ENCODE measurements at places on chromosomes 7 and 10. TPM values are rescaled to one million over a fixed set of nuclear protein-coding genes. Genes with fewer than 3 reads are reported as not detected.

The HEPACAM2 gene
- total RNA-seq, result not detected

GRCh38 chr7:138945154-138945553, 36.0 kb downstream of the KIAA1549 start:
- no peak overlapping the region for H3K4me3 ChIP-seq
- H3K27me3 ChIP-seq, result no peaks in the 10 kb centered on the region
- no peaks in the 10 kb centered on the region for H3K4me1 ChIP-seq
- H3K27ac ChIP-seq, result no peak overlapping the region
- no peaks in the 10 kb centered on the region for H3K36me3 ChIP-seq

The SAMD9L gene
- 9.3 TPM for total RNA-seq

The DTX2 gene
- 15.6 TPM for total RNA-seq

DNA sequence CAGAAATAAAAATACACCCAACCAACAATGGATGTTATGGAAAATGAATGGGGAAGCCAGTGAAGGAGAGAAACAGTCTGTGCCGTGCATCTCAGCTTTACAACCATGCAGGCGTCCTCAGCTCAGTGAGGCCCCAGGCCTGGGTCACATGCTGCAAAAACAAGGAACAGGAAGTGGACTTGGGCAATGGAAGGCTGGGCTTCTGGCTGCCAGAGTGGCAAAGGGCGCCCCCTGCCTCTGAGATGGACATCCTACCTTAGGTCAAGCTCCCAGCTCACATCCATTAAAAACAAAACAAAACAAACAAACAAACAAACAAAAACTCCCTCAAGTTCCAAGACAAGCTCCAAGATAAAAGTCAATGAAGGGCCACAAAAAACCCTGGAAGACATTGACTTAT, 54.7 kb upstream of the AFAP1L2 start:
- peaks cover 5% of the 10 kb centered on the region for H3K4me1 ChIP-seq
- no peak for DNase-seq
- H3K27ac ChIP-seq, result no peak overlapping the region
- H3K36me3 ChIP-seq, result no peaks in the 10 kb centered on the region
- H3K27me3 ChIP-seq, result no peaks in the 10 kb centered on the region

The C10orf105 gene
- not detected for total RNA-seq

DNA sequence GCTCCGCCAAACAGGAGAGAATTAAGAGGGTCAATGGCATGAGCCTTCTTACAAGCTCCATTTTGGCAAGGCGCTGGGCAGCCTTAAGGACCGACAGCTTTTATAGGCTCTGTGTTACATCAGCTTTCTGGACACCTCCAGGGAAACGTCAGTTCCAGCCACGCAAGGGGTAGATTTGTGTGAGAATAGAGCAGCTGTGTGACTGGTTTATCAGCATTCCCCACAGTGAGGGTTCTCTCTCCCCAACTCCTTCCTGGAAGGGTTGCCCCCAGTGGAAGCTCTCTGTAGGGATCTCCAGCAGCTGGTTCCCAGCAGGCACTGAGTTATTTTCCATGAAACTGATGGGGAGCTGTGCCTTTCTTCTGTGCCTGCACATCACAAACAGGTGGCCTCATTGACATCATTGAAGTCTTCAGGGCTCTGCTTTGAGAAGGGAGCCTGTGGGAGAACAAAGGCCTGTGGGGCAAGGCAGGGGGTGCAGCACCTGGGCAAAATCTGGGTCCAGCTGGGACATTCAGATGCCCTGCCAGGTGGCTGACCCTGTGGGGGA, at the start of gene CUZD1:
Gene CUZD1 (minus strand): TSS at position 75 of the 550 bp plus-strand sequence. CDS start 14 bp downstream, at position 61.
- H3K4me1 ChIP-seq, result peaks cover 20% of the 10 kb centered on the region
- no peak for DNase-seq
- H3K27me3 ChIP-seq, result no peaks in the 10 kb centered on the region
- H3K36me3 ChIP-seq, result peaks cover 45% of the 10 kb centered on the region
- H3K27ac ChIP-seq, result no peak within 1 kb of the TSS

The PLA2G12B gene
- total RNA-seq, result not detected

- H3K4me1 ChIP-seq, result peaks cover 44% of the 10 kb centered on the region
- DNase-seq, result no peak
- no peak overlapping the region for H3K27ac ChIP-seq
- no peaks in the 10 kb centered on the region for H3K27me3 ChIP-seq
Measured at GRCh38 chr7:127862525-127862924, 168.7 kb downstream of the LRRC4 start.

DNA sequence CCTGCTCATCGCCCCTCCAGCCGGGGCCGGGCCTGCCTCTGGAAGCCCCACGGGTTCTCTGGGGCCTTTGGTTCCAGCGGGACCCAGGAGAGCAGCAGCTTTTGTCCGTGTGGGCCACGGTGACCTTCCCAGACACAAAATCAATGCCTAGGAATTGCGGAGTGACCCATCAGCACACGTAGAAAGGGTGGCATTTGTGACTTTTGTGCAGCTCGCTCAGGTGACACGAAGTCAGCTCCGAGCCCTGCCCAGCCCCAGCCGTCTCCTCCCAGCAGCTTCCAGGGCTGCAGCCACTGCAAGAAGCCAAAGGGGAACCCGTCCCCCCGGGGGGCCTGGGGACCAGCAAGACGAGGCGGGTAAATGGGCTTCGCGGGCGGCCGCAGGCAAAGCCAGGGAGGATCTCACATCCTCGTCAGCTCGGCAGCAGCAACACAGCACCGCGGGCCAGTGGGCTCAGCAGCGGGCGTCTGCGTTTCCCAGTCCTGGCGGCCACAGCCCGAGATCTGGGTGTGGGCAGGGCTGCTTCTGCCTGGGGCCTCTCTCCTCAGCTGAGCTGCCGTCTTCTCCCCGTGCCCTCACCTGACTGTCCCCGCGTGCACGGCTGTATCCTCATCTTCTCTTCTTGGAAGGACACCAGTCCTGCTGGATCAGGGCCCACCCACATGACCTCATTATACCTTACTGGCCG, 88.5 kb downstream of the PAXIP1 start:
- no peak overlapping the region for H3K4me3 ChIP-seq
- peaks cover 20% of the 10 kb centered on the region for H3K27me3 ChIP-seq
- DNase-seq, result no peak
- no peak overlapping the region for H3K27ac ChIP-seq
- peaks cover 6% of the 10 kb centered on the region for H3K4me1 ChIP-seq

The FRMD4A gene
- 109 TPM for total RNA-seq

DNA sequence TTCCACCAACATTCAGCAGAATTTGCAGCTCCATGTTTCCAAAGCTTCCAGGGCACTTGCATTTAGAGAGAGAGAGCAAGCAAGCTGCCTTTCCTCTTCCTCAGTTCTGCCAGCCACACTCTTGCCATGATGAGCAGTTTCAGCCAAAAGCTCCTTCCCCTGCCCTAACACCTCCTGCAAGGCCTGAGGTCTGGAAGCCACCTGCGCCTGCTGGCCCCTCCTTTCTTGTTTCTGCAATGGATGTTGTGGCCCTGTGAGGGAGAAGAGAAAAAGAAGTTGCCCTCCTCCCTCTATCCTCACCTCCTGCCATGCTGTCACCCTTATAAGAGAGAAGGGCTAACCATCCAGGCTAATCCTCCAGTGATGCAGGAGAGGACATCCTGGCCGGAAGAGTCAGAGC, 48.7 kb downstream of the IKZF1 start:
- H3K27ac ChIP-seq, result no peak overlapping the region
- H3K27me3 ChIP-seq, result peaks cover 23% of the 10 kb centered on the region
- no peak for DNase-seq

GRCh38 chr10:127257395-127257794, 61.0 kb upstream of the INSYN2A start:
- H3K27ac ChIP-seq, result no peak overlapping the region
- DNase-seq, result no peak
- no peak overlapping the region for H3K4me3 ChIP-seq
- no peaks in the 10 kb centered on the region for H3K27me3 ChIP-seq

DNA sequence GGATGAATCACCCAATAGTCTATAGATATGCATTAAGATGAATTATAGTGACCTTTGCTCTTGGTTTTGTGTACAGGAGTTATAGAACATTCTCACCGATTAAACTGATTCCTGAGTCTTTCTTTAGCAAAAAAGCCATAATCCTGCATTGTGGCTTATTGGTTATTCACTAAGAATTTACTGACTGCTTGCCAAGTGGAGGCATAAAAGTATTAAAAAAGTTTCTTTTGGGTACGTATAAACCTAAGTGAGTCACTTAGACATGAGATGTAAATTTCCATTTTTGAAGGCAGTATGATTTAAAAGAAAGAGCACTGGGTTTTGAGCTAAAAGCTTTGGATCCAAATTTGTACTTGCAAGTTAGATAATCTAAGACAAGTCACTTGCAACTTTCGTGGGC, 100.7 kb downstream of the CDK6 start:
- H3K4me1 ChIP-seq, result peaks cover 97% of the 10 kb centered on the region
- DNase-seq, result peak; percentile 83
- H3K27ac ChIP-seq, result peak overlapping the region; percentile 76
- peak overlapping the region; percentile 47 for H3K4me3 ChIP-seq
- peaks cover 52% of the 10 kb centered on the region for H3K36me3 ChIP-seq

- peaks cover 13% of the 10 kb centered on the region for H3K36me3 ChIP-seq
- H3K4me3 ChIP-seq, result no peak overlapping the region
- peaks cover 51% of the 10 kb centered on the region for H3K4me1 ChIP-seq
- peak; percentile 74 for DNase-seq
Measured at GRCh38 chr10:3455385-3456334, 283.1 kb upstream of the PITRM1 start.

The AZGP1 gene
- not detected for total RNA-seq

The FAM25G gene
- total RNA-seq, result not detected

The ZP3 gene
- 19.0 TPM for total RNA-seq

DNA sequence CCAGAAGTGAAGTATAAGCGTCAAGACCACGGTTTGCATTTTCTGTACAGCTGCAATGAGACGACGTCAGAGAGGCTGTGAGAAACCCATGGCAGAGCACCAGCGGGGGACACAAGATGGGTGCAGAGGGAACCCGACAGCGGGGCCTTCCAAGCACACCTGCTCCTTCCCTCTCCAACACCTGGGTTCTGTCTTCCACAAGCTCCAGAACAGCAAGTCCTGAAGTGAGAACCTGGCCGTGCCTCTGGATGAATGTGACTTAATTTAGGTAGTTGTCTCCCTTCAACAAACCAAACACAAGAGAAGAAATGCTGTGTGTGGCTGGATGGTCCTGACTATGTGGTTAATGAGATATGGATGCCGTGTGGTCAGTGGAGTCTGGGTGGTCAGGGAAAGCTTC, 76.1 kb downstream of the ADAM12 start:
- H3K27ac ChIP-seq, result no peak overlapping the region
- peaks cover 3% of the 10 kb centered on the region for H3K27me3 ChIP-seq
- H3K36me3 ChIP-seq, result no peaks in the 10 kb centered on the region
- peaks cover 20% of the 10 kb centered on the region for H3K4me1 ChIP-seq
- no peak overlapping the region for H3K4me3 ChIP-seq

- H3K27me3 ChIP-seq, result no peaks in the 10 kb centered on the region
- no peak overlapping the region for H3K4me3 ChIP-seq
- H3K36me3 ChIP-seq, result no peaks in the 10 kb centered on the region
- no peak for DNase-seq
- no peaks in the 10 kb centered on the region for H3K4me1 ChIP-seq
Measured at GRCh38 chr7:113768387-113768786, 150.4 kb downstream of the PPP1R3A start.

DNA sequence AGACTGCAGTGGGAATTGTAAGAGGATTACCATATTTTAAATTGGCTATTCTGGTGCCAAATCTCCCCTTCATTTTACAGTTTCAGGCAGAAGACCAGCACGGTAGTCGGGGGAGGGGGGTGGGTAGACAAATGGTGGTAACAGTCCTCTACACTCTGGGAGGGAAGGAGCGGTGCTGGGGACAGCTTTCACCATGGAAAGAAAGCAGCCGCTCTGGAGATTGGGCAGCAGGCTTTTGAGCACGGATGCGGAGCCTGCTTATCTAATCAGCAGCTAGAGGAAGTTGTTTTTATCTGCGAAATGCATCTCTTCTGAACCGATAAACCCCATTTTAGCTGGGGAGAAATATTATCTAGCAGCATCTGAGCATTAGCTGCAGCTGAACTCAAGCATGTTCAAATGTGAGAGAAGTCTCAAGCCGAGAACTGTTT, 28.7 kb downstream of the IKZF1 start:
- H3K4me3 ChIP-seq, result no peak overlapping the region
- H3K4me1 ChIP-seq, result no peaks in the 10 kb centered on the region
- no peak for DNase-seq
- no peaks in the 10 kb centered on the region for H3K36me3 ChIP-seq
- H3K27me3 ChIP-seq, result no peaks in the 10 kb centered on the region

- peaks cover 30% of the 10 kb centered on the region for H3K4me1 ChIP-seq
- peaks cover 20% of the 10 kb centered on the region for H3K27me3 ChIP-seq
- no peaks in the 10 kb centered on the region for H3K36me3 ChIP-seq
- H3K4me3 ChIP-seq, result no peak overlapping the region
- no peak for DNase-seq
Measured at GRCh38 chr10:124001391-124002148, 91.8 kb downstream of the CHST15 start.

Data from HFFc6 (cell line).